Fibroblast of skin of abdomen (primary cell): ENCODE measurements at places on chromosomes 6 and 20.

DNA sequence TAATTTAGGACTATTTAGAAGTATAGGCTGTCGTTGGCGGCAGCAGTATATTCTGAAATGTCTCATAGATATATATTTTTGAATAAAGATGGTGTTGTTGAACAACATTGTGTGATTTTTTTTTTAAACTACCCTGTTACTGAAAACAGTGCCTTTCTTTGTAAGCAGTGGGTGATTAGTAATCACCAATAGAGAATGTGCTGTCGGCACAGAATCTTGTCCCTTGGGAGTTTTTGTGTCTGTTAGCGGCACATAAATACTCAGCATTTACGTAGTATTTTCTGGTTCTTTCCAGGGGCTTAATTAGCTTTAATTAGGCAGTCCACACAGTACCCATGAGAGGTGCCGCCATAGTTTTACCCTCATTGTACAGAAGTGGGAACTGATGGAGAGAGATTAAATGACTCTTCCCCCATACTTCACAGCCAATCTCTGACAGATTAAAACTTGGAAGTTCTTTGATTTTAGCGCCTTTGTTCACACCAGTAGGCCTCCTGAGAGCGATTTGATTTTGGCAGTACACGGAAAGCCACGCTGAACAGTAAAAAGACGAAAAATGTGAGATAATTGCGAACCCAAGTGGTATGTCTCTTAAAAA, 58.8 kb downstream of the RPRD1B start:
- no peak for DNase-seq

DNA sequence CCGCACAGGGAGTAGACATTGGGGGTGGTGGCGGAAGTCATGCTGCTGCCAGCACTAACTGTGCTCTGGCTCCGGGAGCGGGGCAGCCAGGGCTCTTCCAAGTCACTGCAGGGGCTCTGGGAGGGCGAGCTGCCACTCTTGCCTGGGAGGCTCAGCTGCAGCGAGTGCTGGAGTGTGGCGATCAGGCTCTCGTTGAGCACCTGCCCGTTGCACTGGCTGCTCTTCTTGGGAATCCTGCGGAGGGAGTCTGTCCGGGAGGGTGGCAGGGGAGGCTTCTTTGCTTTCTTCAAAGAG, 28.0 kb downstream of the HEBP2 start:
- no peak for DNase-seq

DNA sequence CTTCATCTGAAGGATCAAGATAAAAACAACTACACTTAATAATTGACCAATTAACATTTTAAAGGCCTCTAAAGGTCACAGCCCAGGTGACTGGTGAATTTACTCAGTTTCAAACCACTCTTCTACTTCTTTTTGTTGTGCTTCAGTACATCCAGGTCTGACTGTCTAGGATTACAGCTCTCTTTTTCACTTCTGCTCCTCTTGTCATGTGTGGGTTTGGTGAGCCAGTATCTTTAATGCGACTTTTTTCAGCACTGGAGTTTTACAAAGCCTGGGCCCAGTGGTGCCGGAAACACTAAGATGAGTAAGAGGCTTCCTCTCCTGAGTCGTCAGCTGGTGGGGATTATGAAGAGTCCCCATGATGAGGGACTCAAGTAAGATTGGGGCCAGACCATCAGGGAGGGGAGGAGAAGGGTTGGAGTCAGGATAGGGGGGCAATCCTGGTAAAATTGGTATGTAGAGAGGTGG, 27.0 kb downstream of the HECA start:
- no peak for DNase-seq

GRCh38 chr6:17600527-17601385, 654 bp downstream of the FAM8A1 start:
- peak; percentile 18 for DNase-seq

DNA sequence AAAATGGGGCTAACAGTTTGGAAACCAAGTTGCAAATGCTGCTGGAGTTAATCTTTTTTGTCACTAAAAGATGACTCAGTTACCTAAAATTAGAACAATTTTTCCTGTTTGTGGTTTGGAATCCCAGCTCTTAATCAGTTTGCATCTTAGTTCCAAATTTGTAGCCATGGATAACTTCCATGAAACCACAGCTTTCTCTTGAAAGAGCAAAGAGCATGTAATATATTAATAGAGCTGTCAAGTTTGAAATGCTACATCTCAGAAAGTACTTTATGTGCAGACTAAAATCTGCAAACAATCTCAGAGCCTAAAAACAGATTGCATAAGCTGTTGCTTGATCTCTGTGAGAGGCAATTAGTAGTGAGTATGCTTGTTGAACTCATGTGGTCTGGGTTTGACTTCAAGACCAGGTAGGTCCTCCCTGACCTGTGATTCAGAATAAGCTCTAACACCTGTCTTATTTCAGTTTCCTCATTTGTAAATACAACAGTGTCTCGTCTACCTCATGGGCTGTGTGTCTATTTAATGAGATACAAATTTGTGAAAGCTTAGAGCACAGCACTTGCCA, 23.5 kb downstream of the DHX35 start:
- DNase-seq, result peak; percentile 94
